ENCODE measurements at places on chromosomes 4 and X. TPM values are rescaled to one million over a fixed set of nuclear protein-coding genes. Genes with fewer than 3 reads are reported as not detected.

DNA sequence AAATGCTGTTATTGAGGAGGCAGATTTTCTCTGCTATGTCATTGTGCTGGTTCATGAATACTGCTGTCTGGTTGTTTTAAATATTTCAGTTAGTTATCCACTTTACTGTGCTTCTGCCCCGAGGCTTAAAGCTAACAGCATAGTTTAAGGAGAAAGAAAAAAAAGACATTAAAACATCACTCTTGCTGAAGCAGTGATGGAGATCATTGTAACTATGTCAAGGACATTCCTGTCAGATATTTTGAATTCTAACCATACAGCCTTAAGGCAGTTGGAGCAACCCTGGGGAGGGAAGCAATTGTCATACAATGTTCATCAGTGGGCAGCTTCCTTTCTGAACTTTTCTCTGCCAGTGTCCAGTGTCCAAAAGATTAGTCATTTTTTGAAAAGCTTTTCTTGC lies 199.0 kb upstream of the DDX53 start:
- no peak overlapping the region for H3K27ac ChIP-seq
- no peak for DNase-seq
- H3K4me1 ChIP-seq, result no peaks in the 10 kb centered on the region
- no peak overlapping the region for H3K4me3 ChIP-seq

DNA sequence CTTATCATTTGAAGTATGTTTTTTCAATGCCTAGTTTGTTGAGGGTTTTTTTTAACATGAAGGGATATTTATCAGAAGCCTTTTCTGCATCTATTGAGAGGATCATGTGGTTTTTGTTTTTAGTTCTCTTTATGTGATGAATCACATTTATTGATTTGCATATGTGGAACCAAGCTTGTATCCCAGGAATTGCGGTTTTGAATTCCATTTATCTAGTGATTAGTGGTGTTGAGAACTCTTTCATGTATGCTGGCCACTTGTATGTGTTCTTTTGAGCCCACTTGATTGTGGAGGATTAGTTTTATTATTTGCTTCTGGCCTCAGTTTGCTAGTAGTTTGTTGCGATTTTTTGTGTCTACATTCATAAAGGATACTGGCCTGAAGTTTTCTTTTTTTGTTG lies 85.0 kb upstream of the CNKSR2 start:
- no peaks in the 10 kb centered on the region for H3K27me3 ChIP-seq
- H3K36me3 ChIP-seq, result no peaks in the 10 kb centered on the region
- no peak overlapping the region for H3K4me3 ChIP-seq
- no peak for DNase-seq
- no peaks in the 10 kb centered on the region for H3K4me1 ChIP-seq

GRCh38 chr4:153082322-153083301 lies 121.6 kb upstream of the TRIM2 start:
- no peak for DNase-seq
- no peaks in the 10 kb centered on the region for H3K27me3 ChIP-seq
- H3K36me3 ChIP-seq, result no peaks in the 10 kb centered on the region
- no peak overlapping the region for H3K4me3 ChIP-seq
- H3K4me1 ChIP-seq, result peaks cover 19% of the 10 kb centered on the region
- no peak overlapping the region for H3K27ac ChIP-seq

- no peak overlapping the region for H3K4me3 ChIP-seq
- no peak overlapping the region for H3K27ac ChIP-seq
- H3K4me1 ChIP-seq, result no peaks in the 10 kb centered on the region
- H3K36me3 ChIP-seq, result no peaks in the 10 kb centered on the region
- DNase-seq, result no peak
- no peaks in the 10 kb centered on the region for H3K27me3 ChIP-seq
Observed at GRCh38 chrX:38898261-38898660, 97.0 kb downstream of the MID1IP1 start.

The TMEM154 gene
- total RNA-seq, result 3.0 TPM

The ARHGAP6 gene
- 1.1 TPM for total RNA-seq

The G6PD gene
- total RNA-seq, result 44.6 TPM

All from neural progenitor cell (in vitro differentiated cells).